ENCODE measurements at places on chromosomes 2 and 18.
A peak's percentile ranks its signal among the peaks of the same experiment; 100 is the strongest.

DNA sequence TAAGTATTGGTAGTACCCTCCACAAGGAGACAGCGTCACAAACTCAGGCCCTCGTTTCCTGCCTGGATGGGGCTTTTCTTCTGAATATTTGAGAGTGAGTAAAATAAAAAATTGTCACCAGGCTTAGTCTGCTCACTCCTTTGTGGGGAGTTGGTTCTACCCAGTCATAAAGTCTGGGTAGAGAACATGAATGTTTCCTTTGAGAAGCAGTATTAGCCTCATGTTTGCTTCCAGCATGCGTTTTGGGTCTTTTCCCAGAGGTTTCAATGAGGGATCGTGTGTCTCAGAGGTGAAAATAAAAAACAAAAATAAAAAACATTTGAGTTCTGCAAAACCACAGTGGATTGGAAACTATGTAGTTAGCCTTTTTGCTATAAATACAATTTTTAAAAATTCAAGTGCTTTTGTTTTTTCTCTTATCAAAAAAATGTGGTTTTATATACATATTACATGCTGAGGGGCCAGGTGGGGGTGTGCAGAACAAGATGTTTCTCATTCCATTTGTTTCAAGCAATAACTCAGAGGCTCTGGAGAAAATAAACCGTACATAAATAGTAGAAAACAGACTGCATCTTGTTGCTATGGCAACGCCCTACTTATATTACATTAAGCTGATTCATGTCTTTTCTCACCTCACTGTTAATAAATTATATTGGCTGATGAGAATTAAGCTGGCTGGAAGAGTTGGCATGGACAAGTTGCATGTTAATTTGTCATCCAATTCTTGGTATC, 225.4 kb upstream of the FBXO11 start:
- no peak for DNase-seq

GRCh38 chr2:69615078-69615625, 28.4 kb downstream of the AAK1 start:
- no peak for DNase-seq

- no peak for DNase-seq
These were observed 134.2 kb downstream of the WDSUB1 start for GRCh38 chr2:159152128-159152778.

GRCh38 chr2:19299032-19299431, 59.4 kb downstream of the OSR1 start:
- no peak for DNase-seq

DNA sequence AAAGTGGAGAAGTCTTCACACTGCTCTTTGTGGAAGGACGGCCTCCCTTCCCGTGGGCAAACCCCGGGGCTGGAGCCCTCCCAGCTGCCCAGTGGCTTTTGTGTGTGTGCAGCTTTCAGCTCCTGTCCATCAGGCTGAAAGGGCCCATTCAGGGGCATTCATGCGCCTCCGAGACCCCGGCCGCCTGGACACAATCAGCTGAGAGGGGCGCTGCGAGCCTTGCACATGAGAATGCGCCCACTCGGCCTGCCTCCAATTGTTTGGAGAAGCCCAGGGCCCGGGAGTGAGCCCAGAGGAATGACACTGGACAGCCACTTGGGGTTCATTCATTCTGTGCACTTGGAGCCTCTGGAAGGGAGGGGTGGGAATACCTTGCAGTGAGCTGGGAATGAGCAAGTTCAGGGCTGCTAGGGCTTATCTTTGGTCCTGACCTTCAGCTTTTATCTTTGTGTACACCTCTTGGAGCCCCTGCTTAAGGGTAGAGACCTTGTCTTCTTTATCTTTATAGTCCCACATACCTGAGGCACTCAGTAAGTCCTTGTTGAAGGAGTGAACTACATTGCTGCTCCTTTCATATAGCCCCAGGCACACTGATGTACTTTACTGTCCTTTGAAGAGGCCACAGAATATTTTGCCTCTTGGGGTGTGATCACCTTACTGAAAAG, 56.5 kb downstream of the TCF7L1 start:
- peak; percentile 33 for DNase-seq

DNA sequence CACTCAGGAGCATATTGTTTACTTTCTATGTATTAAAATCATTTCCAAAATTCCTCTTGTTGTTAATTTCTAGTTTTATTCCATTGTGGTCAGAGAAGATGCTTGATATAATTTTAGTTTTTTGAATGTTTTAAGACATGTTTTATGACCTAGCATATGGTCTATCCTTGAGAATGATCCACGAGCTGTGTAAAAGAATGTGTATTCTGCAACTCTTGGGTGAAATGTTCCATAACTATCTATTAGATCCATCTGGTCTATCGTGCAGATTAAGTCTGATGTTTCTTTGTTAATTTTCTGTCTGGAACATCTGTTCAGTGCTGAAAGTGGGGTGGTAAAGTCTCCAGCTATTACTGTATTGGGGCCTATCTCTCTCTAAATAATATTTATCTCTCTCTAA, 83.3 kb upstream of the EPAS1 start:
- no peak for DNase-seq

- peak; percentile 72 for DNase-seq
These were observed 7.3 kb downstream of the SIX2 start for GRCh38 chr2:45001869-45002385.

DNA sequence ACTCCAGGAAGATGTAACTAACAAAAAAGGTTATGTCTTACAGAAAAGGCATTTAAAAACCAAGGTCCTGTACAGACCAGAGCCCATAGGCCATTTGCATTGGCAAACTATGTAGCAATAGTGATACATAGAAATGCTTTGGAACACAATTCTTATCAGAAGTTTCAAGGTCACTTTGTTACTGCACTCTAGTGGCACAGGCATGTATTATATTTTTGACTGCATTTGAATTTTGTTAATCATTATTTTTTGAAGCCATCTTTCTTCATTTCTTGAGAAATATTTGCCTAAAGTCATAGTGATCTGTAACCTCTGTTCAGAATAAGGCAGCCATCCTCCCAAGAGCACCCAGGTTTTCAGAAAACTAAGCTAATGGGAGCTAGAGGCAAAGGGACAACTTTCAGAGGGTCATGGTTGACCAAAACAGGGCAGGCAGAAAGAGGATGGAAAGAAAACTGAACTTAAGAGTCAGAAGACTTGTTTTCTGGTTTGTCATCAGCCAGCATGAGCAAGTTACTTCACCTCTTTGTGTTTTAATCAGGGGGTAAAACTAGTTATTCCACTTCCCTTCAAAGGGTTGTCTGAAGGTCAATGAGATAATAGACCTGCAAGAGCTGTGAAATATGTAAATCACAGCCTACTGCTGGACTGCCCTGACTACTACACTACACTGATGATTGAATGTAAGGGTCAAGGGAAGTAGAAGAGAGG, 41.5 kb downstream of the SLC38A11 start:
- no peak for DNase-seq

DNA sequence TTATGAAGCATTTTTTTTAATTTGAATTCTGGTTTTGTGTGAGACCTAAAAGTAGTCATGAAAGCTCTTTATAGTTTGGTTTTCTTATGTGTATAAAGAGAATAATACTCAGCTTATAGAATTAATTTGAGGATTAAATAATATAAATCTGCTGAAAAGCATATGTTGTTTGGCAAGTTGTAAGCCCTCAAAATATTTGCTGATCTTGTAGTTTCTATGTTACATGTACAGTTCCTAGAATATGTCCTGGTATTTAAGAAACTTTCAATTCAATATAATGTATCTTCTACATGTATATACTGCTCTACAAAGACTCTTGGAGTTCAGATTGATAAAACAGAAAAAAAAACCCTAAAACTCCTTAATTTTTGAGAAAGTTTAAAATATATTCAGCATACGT, 605.5 kb upstream of the FAM98A start:
- no peak for DNase-seq

DNA sequence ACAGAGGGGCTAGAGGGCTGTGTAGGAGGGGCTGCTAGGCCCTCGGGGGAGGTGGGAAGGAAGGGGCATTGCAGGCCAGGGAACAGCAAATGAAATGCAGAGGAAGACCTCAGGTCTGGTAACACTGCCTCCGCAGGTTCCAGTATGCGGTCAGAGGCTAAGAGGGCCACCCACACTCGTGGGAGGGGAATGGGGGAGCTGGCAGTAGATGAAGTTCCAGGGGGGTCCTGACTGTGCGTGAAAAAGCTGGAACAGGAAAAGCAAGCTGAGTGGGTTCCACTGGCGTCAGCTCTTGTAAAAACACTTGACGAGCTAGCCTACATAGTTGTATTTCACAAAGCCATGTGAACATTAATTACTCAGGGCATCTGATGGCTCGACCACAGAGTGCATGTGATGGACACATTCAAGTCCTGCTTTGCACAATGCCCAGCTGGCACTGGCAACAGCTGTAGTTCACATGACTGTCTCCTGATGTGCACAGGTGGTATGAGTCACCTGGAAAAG, 29.0 kb upstream of the PTPN4 start:
- DNase-seq: no peak

GRCh38 chr2:127953128-127953718, 67.5 kb upstream of the AMMECR1L start:
- no peak for DNase-seq

DNA sequence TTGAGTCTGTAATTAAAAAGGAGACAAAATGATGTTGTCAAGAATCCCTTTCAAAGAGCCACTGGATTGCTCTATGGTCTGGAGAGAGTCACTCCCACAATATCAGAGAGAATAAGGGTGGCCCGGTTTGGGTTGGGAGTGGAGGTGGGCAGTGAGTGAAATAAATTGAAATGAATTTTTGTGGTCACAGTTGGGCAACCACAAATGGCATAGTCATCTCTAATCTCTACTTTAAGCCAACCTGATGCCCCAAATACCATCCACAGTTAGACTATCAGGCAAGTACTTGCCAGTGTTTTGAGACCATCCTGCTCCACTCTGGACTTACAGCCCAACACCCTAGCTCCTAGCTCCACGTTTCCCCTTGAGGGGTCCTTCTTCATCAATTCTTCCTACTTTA, 559.7 kb downstream of the BCL11A start:
- no peak for DNase-seq

DNA sequence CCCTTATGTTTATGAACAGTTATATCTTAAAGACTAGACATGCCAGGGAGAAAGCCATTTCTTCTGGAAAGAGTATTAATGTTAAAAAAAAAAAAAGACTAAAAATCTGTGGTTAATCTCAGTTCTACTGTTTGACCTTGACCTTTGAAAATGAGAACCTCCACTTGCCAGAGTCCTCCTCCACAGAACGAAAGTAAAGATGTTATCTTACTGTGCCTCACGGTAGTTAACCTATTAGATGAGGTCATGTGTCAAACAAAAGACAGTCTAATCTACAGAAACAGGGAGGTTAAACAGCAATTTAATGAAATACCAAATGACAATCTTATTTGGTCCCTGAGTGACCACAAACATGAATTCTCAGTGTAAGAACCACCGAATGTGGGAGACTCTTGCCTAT, 51.2 kb downstream of the SLC14A2 start:
- no peak for DNase-seq

DNA sequence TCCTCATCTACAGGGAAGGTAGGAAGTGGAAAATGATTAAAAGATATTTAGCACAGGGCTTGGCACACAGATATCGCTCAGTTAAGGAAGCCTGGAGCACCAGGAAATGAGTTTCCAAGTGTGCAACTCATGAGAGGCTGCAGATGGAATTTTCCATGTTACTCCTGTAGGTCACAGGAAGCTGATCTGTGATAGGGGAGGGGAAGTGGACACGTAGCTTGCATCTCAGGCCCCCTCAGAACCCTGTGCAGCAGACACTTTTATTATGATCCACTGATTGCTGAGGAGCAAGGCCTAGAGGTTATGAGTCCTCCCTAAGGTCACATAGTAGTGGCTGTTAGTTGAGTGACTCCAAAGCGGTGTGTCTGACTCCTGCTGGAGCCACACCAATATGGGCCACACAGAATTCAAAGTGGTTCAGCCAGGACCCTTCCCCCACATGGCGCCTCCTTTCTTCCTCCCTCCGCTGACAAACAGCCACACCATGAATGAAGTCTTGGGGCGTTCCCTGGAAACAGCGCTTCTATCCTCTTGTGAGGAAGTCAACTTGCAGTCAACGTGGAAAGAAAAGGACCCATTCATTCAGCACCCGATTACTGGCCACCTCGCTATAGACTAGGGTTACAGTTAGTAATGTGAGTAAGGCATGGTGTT, 21.5 kb downstream of the DYSF start:
- no peak for DNase-seq

DNA sequence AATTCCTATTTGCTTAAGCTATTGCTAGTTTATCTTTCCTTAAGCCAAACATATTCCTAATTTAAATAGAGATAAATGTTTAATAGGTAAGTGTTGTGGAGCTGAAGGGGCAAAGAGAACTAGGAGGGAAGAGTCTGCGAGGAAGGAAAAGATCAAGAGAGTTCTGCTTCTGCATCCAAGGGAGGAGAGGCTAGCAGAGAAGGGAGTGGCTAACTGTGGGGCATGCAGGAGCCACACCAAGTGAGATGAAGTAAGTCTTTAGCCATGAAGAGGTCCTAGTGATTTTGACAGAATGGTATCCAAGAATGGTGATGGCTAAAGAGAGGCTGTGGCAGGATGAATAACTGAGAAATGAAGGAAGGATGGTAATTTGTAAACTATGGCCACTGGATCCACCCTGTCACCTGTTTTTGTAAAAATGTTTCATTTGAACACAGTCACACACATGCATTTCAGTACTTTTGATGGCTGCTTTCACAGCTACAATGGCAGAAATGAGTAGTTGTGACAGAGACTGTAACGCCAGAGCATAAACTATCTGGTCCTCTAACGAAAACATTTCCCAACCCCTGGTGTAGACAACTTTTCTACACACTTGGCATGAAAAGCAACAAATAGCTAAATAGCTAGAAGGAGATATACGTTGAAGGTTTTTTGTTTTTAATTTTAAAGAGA, 15.6 kb downstream of the TPGS2 start:
- DNase-seq: no peak

- no peak for DNase-seq
These were observed 97.5 kb downstream of the TANC1 start for GRCh38 chr2:159065891-159066290.

GRCh38 chr2:38554973-38555595, 47.6 kb downstream of the HNRNPLL start:
- DNase-seq: peak; percentile 70

DNA sequence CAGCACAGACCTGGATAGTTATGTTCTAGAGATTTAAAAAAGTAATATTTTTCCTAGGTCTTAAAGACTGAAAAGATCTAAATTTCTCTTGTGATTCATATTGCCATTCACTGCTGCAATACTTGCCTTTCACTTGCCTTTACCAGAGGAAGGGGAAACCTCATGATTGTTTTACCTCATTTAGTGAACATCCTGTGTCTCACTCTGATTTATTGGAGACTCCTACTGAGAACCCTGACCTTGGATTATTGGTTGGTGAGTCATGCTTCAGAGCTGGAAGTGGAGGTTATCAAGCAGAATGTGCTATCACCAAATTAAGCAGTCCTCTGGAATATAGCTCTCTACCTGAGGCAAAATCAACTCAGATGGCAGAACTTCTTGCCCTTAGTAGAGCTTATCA, 500.5 kb downstream of the TSN start:
- DNase-seq: no peak

DNA sequence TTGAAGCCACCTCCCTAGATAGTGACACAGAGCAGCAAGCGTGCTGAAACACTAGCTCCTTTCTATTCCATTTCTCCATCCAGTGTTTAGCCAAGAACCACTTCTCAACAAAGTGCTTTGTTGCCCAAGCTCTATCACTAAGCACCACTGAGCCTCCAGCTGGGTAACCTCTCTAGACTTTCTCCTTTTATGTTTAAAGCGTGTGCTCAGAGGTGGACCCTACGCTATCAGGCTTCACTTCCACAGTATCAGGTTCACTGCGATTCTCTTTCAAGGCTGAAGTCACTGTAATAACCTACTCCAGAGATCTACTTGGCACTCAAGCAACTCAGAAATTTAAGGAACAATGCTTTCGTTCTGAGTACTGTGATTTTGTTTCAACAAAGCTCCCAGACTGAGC, 197.9 kb downstream of the LNPK start:
- no peak for DNase-seq

GRCh38 chr2:127394492-127394891, 6.7 kb upstream of the MAP3K2 start:
- DNase-seq: no peak

All from GM23338 (cell line).